Upper lobe of right lung (tissue), 1 donor: ENCODE measurements at places on chromosomes 5 and 9. TPM values are rescaled to one million over a fixed set of nuclear protein-coding genes. Genes with fewer than 3 reads are reported as not detected.

The ROR2 gene
- total RNA-seq: 5.5 TPM

The DDX4 gene
- not detected for total RNA-seq

The KIAA1958 gene
- 14.2 TPM for total RNA-seq

The F2RL1 gene
- 8.0 TPM for total RNA-seq

The ACOT12 gene
- total RNA-seq: not detected

The CPEB4 gene
- total RNA-seq: 62.4 TPM

The LRRC8A gene
- total RNA-seq: 68.1 TPM

The HMMR gene
- 1.6 TPM for total RNA-seq

The PTGES2 gene
- 35.1 TPM for total RNA-seq

The CDKN2A gene
- total RNA-seq: 5.1 TPM
